ENCODE measurements at places on chromosomes 3 and 15.

DNA sequence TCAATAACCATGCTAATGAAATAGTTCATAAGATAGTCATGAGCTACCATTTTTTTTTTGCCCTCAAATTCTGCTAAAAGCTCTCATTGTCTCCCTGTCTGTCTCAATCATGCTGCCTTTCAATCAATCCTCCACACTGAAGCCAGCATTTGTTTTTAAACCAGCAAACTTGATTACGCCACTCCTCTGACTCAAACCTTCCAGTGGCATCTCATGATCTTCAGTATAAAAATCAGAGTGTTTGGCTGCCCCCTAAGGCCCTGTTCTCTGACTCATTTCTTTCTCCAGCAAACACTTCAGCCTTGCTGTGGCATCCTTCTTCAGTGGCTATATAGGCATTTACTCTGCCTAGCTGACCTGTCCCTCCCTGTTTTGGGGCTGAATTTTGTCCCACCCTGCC is 36.0 kb upstream of the EOMES start:
- no peak for DNase-seq

- no peak for DNase-seq
Observed at GRCh38 chr3:138888560-138888959, 53.8 kb upstream of the PIK3CB start.

- no peak for DNase-seq
Observed at GRCh38 chr3:136350557-136350956, 100.4 kb downstream of the PCCB start.

DNA sequence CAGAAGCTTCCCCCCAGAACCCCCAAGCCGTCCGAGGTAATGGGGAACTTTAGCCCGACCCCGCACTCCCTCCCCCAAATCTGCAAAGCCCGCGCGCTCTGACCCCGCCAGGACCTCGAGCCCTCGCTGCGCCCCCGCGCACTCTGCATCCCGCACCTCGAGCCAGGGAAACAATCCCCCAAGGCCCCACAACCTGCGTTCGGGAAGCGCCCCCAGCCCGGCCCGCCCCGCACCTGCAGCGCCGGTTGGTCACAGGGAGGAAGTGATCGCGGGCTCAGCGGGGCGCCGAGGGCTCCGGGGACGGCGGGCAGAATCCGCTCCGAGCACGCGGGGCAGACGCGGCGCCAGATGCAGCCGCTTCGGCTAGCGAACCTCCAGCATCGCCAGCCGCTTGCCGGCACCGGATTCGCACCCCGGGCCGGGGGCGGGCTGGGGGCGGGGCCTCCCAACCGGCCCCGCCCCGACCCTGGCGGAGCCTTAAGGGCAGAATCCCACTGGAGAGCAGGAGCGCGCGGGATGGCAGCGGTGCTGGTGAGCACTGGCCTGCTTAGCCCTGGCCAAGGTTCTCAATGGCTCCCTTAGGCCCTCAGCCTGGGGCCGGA is at the start of gene CAMKV:
Gene CAMKV, minus strand, starts transcription at position 382 of the 602 bp plus-strand sequence. CDS start 7,518 bp downstream, outside the sequence.
- no peak for DNase-seq

DNA sequence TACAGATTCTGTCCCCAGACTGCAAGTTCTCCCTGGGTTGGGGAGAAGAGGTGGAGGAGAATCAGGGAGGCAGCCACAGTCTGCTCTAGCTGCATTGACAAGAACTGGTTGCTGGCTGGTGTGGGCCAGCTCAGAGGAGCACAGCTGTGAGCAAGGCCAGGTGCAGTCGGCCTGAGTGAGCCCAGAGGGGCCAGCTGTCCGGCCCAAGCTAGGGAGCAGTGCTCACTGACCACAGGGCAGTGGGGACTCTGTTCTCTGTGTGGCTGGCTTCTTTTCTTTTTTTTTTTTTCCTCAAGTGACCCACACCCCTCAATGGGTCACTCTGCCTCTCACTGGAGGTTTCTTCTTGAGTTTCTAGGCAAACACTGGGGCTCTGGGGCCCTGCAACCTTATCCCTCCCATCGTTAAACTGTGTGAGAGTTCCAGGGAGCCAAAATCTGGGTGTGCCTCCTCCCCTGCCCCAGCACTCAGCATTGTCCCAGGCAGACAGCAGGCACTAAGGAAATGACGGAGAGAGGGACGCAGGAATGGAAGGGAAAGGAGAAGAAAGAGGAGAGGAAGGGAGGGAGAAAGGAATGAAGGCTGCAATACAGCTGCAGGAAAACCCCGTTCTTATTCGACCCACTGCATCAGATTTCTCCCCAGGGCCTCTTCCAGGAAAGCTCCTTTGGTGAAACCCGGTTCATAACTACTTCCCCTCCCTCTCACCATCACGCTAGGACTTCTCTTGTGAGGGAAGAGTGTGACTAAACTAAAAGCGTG is 37.7 kb upstream of the HES1 start:
- DNase-seq, result no peak

DNA sequence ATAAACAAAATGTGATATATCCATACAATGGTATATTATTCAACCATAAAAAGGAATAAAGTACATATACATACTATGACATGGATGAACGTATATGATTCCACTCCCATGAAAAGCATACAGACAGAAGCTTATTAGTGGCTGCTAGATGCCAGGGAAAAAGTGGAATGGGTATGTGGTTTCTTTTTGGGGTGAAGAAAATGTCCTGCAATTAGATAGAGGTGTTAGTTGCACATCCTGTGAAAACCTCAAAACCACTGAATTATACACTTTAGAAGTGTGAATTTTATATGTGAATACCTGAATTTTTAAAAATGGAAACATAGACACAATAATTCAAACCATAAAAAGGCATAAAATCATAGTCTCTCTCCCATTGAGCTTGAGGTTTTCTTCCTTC is 11.2 kb downstream of the DENND6A start:
- no peak for DNase-seq

DNA sequence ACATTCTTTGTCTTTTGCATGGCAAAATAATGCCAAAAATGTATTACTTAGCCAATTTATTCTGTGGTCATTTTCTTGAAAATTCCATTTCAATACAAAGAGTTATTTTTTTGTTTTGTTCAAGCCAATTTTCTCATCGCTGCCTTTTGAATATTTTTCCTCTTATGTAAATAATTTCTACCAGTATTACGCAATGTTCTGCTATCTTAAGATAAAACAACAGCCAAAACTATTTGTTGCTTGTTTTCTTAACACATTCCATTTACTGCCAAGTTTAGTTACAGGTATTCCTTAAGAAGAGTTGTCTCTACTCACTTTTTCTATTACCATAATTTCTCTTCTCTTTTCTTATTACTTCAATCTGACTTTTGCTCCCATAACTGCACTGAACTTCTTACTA is 163.1 kb downstream of the ROBO1 start:
- DNase-seq, result no peak

DNA sequence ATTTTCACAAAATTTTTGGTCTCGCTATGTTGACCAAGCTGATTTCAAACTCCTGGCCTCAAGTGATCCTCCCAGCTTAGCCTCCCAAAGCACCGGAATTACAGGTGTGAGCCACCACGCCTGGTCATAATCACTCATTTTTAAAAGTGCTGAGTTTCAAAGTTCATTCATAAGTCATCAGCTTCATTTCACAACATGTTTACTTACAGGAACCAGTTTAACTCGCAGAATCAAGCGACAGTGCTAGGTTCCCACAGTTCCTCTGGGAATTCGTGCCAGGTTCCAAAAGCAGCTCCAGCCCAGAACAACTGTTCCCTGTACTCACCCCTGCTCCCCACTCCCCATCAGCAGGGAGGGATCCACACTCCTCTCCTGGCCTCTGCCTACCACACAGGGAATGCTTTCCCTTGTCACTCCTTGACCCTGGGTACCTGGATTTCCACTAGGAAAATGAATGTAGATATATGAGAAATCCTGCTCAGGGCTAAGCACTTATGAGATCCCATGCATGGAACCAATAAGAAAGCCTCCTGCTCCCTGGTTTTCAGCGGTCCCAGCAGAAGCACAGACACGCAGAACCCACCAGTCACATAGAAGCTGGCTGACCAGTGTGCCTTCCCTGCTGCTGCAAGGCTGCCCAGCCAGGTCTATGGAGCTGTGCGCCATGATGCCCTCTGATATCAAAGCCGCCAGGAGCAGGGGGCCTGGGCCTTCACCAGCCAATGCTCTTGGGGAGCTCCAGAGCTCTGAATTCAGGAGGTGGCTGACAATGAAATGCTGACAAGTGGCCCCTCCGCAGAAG is 72.3 kb downstream of the ITGB5 start:
- peak; percentile 90 for DNase-seq

- DNase-seq, result no peak
Observed at GRCh38 chr3:186318135-186318534, 43.9 kb downstream of the DGKG start.

GRCh38 chr3:137988982-137989381 is 21.0 kb upstream of the CLDN18 start:
- DNase-seq, result no peak

DNA sequence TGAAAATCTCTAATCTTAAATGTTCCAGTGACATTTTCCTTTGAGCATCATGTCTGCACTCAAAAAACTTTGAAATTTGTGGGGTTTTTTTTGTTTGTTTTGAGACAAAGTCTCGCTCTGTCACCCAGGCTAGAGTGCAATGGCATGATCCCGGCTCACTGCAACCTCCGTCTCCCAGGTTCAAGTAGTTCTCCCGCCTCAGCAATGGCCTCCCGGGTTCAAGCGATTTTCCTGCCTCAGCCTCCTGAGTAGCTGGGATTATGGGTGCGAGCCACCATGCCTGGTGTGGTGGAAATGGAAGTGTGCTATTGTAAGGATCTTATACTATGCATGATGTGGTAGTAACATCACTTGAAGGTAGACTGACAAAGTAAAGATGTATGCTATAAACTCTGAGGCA is 42.5 kb downstream of the TKT start:
- no peak for DNase-seq

DNA sequence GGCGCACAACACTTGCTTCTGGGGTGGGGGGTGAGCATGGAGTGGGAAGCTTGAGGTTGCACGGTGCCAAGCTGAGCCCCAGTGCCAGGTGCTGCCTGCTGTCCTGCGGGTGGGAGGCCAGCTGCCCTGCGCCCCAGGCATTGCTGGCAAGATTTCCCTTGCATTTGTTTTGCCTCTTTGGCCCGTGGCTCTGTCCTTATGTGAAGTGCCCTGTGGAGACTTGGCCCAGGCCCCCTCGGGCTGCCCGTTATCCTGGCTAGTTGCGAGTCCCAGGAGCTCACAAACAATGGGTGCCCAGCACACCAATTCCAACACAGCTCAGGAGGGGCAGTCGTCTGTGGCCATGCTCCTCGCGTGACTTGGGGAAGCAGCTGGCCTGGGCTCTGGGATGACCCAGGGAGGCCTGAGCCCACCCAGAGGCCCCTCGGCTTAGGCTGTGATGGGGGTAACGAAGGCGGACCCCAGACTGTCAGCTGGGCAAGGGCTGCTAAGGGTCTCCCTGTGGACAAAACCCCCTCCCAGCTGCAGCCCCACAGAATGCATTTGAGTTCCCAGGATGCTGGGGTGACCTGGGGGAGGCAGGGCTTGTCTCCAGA is 5.9 kb downstream of the C3orf22 start:
- no peak for DNase-seq

- DNase-seq, result no peak
Observed at GRCh38 chr15:29294732-29295325, 25.2 kb upstream of the NSMCE3 start.

Measured in LNCaP clone FGC (cell line).